ENCODE measurements at places on chromosomes 4 and X. TPM values are rescaled to one million over a fixed set of nuclear protein-coding genes. Genes with fewer than 3 reads are reported as not detected.

Gene CENPVL1
- not detected for total RNA-seq

Gene CLGN
- 0.10 TPM for total RNA-seq

Gene PPM1K
- total RNA-seq: 46.7 TPM

Gene SNCA
- total RNA-seq: 14.2 TPM

Gene CXXC4
- not detected for total RNA-seq

Gene ANXA3
- 2.2 TPM for total RNA-seq

Gene SPANXD
- total RNA-seq: not detected

Gene NRK
- total RNA-seq: not detected

Gene F8A2
- not detected for total RNA-seq

Gene UGT2B17
- not detected for total RNA-seq

Gene IGSF1
- total RNA-seq: not detected

Gene FOXP3
- total RNA-seq: 12.5 TPM

Gene IL21
- 0.36 TPM for total RNA-seq

Gene FAM53A
- 1.8 TPM for total RNA-seq

Gene ARSJ
- total RNA-seq: not detected

Gene SPANXN4
- not detected for total RNA-seq

Gene AKAP4
- not detected for total RNA-seq

Gene ZNF280C
- total RNA-seq: 3.8 TPM

Gene YIPF7
- not detected for total RNA-seq

Gene FGF2
- 0.07 TPM for total RNA-seq

Gene EGFL6
- total RNA-seq: 3.7 TPM

Gene ZNF732
- not detected for total RNA-seq

Gene CNGA1
- total RNA-seq: not detected

Gene STATH
- total RNA-seq: not detected

Gene RAP1GDS1
- 48.5 TPM for total RNA-seq

Gene CHRNA9
- total RNA-seq: 0.25 TPM

Gene CYBB
- 0.07 TPM for total RNA-seq

Gene FGD1
- total RNA-seq: 0.19 TPM

Gene MAGEA9B
- total RNA-seq: not detected

Gene VCX3A
- total RNA-seq: not detected

Gene PPEF2
- 0.12 TPM for total RNA-seq

Gene ADH1B
- total RNA-seq: not detected

Gene ERCC6L
- 7.8 TPM for total RNA-seq

Gene VEGFC
- total RNA-seq: not detected

Gene DMRTC1
- 0.13 TPM for total RNA-seq

Gene IBSP
- total RNA-seq: not detected

Gene AMOT
- total RNA-seq: 0.34 TPM

Gene STK32B
- total RNA-seq: not detected

Gene SPRY1
- total RNA-seq: 8.6 TPM

Gene ASB11
- not detected for total RNA-seq

Gene GPRASP1
- 2.6 TPM for total RNA-seq

Gene AREG
- total RNA-seq: 0.24 TPM

Gene BEX5
- total RNA-seq: 5.8 TPM

Gene PABPC1L2A
- not detected for total RNA-seq

Gene PPP4R3C
- total RNA-seq: not detected

Gene MEPE
- not detected for total RNA-seq

Gene PLK4
- 40.8 TPM for total RNA-seq

Gene WAS
- 171 TPM for total RNA-seq

Gene GUCY1B1
- total RNA-seq: 0.10 TPM

Gene RNF113A
- total RNA-seq: 34.5 TPM

Gene RPS6KA6
- total RNA-seq: not detected

Gene AKAP14
- total RNA-seq: not detected

Gene TBC1D9
- total RNA-seq: not detected

Gene GPR173
- total RNA-seq: not detected

Gene CFAP47
- total RNA-seq: not detected

Gene PLAC8
- 533 TPM for total RNA-seq

Data from activated naive CD4-positive, alpha-beta T cell treated with anti-CD3 and anti-CD28 coated beads, Interleukin-2, amount 10 ng/mL, durations not matched to agents 5 hours and 36 hours (primary cell).